ENCODE measurements at places on chromosomes 7 and 10.

DNA sequence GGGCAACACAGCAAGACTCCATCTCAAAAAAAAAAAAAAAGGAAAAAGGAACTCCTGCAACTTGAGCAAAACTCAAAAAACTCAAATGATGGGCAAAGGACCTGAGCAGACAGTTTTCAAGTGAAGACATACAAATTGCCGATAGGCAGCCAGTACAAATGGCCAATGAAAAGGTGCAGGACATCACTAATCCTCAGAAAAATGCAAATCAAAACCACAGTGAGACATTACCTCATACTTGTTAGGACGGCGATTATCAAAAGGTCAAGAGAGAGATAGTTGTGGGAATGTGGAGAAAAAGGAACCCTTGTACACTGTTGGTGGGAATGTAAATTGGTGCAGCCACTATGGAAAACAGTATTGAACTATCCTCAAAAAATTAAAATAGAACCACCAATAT is 16.8 kb downstream of the SVOPL start:
- no peak for DNase-seq

DNA sequence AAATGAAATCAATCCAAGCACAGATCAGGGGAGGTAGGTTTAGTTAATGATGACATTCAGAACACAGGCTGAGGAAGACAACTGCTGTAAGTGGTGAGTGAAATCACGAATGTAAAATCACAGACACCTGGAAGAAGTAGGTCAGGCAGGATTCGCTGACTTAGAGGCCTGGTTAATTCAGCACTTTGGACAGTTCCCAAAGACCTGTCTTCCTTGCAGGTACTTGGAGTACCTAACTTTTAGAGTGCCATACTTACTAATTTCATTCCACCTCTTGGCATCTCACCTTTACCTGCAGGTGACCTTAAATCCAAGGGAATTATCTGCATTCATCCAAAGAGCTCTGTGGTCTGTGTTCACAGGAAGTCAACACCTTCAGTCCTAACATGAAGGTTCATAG is 822.3 kb downstream of the PHTF2 start:
- DNase-seq: no peak

- DNase-seq: no peak
These were observed 261.6 kb downstream of the RPS24 start for GRCh38 chr10:78295242-78295641.

DNA sequence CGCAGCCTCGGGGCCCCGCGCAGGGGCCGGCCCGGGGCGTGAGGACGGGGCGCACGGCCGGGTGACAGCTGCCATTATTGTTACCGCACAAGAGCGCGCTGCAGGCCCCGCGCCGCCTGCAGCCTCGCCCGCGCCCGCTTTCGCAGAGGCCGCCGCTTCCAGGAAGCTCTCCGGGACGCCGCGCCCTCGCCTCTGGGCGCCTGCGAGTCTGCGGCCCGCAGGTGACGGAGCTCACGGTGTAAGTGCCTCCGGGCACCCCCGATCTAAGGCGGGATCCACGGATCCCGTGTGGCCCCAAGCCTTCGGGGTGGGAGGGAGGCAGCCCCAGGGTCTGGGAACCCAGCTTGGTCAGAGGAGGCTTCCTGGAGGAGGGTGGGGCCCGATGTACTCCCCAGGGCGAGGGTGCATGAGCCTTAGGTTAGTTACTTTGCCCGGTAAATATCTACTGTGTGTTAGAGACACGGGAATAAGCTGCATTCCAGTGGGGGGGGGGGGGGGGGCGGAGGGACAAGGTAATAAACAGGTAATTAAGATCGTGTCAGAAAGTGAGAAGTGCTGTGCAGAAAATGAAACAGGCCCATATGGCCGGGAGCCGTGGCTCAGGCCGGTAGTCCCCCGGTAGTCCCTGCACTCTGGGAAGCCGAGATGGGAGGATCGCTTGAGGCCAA is 638 bp downstream of the IQCE start:
- no peak for DNase-seq

- no peak for DNase-seq
These were observed 36.3 kb downstream of the ENTPD1 start for GRCh38 chr10:95792211-95792780.

DNA sequence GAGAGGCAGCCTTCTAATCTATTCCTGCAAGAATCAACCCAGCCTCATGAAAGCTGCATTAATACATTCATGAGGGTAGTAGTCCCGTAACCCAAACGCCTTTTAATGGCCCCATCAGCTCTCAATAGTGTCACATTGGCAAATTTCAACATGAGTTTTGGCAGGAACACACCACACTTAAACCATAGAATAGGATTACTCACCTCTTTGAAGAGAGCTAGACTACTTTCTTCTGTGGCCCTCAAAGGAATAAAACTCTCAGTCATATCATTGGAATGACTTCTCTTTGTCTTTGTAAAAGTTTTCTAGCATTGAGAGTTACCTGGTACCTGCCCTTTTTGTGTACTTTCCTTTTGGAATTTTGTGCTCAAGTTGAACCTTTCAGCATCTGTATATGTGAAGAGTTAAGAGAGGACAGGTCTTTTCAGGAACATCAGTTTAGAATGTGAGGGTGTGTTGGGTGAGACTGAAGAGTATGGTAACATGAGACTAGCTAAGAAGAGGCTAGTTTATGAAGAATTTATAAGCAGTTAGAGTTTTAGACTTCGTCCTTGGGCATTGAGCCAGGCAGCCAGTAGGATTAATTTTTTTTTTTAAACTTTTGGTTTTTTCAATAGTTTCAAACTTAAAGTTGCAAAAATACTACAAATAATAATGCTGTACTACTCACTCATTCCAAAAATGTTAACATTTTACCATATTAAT is 92.6 kb downstream of the MLLT10 start:
- no peak for DNase-seq

DNA sequence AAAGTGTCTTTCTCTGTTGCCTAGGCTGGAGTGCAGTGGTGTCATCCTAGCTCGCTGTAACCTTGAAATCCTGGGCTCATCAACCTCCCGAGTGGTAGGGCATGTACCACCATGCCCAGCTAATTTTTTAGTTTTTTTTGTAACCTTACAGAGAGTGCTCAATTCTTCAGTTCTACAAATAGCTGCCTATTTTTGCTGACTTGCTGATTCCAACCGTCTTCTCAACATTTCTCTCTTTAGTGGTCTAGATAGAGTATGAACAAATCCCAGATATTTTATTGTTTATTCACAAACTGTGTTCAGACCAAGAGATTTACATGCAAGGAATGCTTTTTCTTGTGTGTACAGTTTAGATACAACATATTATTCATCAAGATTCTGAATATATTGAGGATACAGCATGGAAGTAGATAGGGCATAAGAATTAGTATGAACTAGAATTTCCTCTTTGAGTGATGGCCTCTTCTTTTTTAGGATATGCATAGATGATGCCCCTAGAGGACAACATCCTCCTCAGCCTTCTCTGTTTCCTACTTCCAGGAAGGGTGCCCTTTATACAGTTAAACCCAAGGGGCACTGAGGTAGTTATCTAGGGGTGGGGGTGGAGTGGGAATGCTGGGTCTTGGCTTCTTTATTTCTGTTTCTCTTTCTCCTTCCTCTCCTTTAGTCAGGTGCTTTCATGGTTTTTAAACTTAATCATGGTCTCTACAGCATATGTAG is 26.0 kb downstream of the PRPF18 start:
- no peak for DNase-seq

GRCh38 chr10:1141701-1142100 is 85.5 kb downstream of the WDR37 start:
- DNase-seq: no peak

- no peak for DNase-seq
These were observed 45.9 kb upstream of the ELAPOR2 start for GRCh38 chr7:87105401-87105800.

GRCh38 chr10:44132361-44133289 is 252.3 kb downstream of the CXCL12 start:
- no peak for DNase-seq

DNA sequence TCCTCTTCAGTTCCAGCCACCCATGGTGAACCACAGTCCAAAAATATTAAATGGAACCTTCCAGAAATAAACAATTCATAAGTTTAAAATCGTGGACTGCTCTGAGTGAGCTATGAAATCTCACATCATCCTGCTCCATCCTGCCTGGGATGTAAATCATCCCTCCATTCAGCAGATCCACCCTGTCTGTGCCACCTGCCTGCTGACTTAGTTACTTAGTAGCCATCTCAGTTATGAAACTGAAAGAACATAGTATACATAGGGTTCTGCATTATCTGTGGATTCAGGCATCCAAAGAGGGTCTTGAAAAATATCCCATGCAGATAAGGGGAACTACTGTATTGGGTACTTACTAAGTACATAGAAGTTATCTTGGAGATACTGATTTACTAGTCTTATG is 89.0 kb downstream of the ST8SIA6 start:
- DNase-seq: no peak

- DNase-seq: no peak
These were observed 217.1 kb downstream of the DIP2C start for GRCh38 chr10:472241-472910.

GRCh38 chr10:69130251-69130650 is 6.3 kb downstream of the VPS26A start:
- no peak for DNase-seq

DNA sequence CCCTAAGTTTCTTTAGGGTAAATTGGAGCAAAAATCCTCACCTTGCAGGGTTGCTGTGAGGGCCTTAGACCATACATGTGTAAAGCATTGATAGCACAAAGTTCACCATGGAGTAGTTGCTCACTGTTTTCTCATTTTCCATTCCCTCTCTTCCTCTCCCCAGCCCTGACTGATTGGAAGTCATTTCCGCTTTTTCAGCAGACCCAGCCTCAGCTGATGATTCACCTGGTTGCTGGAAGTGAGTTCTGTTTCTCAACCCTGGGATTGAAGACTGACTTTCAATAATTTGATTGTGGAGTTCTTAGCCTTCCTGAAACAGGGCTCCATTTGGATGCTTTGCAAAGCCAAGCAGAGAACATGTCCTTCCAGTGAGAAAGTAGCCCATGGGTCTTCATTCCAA is 107.0 kb downstream of the PLXNA4 start:
- DNase-seq: no peak

All from naive thymus-derived CD4-positive, alpha-beta T cell (primary cell).